ENCODE measurements at places on chromosomes 5 and 9.

DNA sequence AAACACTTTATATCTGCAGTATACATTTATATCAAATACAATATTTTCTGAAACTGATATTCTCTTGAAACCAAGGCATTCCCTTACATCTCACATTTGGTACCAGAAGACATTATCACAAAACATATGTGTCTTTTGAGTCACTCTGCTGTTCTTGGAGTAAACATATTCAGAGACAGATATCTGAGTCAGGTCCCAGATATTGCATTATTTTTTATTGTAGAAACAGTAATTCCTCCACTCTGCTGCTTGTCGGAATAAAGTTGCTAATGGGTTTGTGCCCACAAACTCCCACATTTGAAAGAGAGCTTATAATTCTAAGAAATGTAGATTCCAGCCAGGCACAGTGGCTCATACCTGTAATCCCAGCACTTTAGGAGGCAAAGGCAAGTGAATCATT lies 261.1 kb upstream of the DAPK1 start:
- no peak for DNase-seq

GRCh38 chr9:105881654-105882349 lies 187.5 kb downstream of the TMEM38B start:
- peak; percentile 76 for DNase-seq

GRCh38 chr5:168836603-168837231 lies 257.5 kb upstream of the PANK3 start:
- no peak for DNase-seq

- DNase-seq, result peak; percentile 52
Measured at GRCh38 chr5:131378721-131379541, 115.1 kb downstream of the CDC42SE2 start.

- DNase-seq, result no peak
Measured at GRCh38 chr5:153445875-153446579, 44.4 kb upstream of the GRIA1 start.

DNA sequence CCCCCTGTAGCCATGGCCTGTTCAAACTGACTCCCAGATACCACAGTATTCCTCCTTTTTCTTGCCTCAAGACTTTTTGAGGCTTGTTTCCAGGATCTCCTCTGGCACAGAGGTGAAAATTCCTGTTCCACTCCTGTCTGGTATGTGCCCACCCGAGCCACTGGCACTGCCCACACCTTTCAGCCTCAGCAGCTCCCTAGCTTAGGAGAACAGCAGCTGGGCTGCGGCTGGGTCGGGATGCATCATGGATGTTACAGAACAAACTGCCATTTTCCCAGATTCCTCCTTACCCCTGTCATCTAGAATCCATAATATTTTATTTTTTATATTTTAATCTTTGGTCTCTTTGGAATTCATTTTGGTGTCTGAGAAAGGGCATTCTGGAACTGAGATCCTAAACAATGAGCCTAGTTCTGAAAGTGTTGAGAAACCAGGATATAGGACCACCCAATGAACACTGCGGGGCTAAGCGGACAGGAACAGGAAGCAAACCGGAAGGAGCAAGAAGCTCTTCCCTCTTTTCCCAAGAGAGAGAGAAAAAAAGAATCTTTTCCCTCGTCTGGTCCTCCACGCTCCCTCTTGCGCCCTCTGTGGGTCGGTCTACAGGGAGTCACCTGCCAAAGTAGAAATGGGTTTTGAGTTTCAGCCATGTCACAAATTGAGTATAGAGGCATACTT lies 12.5 kb downstream of the OR2S2 start:
- peak; percentile 89 for DNase-seq

DNA sequence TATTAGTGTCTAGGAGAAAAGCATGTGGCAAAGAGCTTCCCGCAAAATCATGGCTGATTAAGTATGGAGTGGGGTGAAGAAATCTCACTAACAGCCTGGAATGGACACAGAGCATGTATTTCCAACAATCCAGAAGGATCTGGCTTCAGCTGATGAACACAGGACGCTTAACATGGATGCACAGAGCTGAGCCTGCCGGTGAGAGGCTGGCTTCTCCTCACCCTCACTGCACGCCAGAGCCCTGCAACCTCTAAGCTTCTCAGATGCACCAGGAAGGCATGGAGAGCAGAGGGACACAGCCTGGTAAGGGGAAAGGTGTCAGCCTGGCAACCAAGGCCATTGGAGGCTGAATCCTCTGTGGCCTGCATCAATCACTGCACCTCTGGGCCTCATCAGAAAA lies 298.5 kb downstream of the TRIM32 start:
- no peak for DNase-seq

DNA sequence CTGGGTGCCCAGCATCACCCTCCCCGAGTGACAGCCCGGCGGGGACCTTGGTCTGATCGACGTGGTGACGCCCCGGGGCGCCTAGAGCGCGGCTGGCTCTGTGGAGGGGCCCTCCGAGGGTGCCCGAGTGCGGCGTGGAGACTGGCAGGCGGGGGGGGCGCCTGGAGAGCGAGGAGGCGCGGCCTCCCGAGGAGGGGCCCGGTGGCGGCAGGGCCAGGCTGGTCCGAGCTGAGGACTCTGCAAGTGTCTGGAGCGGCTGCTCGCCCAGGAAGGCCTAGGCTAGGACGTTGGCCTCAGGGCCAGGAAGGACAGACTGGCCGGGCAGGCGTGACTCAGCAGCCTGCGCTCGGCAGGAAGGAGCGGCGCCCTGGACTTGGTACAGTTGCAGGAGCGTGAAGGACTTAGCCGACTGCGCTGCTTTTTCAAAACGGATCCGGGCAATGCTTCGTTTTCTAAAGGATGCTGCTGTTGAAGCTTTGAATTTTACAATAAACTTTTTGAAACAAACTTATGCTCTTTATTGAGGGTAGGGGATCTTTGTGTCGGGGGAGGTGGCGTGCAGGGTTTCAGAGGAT lies 1.3 kb downstream of the GADD45G start:
- DNase-seq, result peak; percentile 74

- DNase-seq, result no peak
Measured at GRCh38 chr5:59597690-59598546, 295.6 kb downstream of the PDE4D start.

DNA sequence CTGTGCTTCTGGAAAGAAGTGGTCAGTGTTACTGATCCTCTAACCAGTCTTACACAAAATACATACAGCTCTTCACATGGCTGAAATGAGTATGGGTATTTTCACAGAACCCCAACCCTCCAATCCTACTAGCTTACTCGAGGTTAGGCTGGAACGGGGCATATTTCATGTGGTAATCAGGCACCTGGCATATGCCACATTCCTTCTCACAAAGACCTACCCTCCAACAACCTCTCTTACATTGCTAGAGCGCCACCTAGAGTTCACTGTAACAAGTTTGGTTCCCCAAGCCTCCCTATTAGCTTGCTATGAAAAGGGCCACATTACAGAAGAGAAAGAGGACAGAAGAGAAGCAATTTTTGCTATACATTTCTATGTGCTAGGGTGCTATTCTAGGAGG lies 597.3 kb downstream of the PRELID2 start:
- peak; percentile 85 for DNase-seq

DNA sequence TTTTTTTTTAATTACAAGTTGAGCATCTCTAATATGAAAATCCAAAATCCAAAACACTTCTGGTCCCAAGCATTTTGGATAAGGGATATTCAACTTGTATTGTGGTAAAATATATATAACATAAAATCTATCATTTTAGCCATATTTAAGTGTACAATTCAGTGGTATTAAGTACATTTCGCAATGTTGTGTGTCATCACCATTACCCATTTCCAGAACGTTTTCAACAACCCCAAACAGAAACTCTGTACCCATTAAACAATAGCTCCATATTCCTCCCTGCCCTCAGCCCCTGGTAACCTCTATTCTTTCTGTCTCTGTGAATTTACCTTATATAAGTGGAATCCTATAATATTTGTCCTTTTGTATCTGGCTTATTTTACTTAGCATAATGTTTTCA lies 24.9 kb downstream of the TICAM2 start:
- DNase-seq, result no peak

- DNase-seq, result no peak
Measured at GRCh38 chr5:120236360-120236759, 227.7 kb upstream of the PRR16 start.

GRCh38 chr5:107300721-107301327 lies 369.9 kb downstream of the EFNA5 start:
- peak; percentile 24 for DNase-seq

DNA sequence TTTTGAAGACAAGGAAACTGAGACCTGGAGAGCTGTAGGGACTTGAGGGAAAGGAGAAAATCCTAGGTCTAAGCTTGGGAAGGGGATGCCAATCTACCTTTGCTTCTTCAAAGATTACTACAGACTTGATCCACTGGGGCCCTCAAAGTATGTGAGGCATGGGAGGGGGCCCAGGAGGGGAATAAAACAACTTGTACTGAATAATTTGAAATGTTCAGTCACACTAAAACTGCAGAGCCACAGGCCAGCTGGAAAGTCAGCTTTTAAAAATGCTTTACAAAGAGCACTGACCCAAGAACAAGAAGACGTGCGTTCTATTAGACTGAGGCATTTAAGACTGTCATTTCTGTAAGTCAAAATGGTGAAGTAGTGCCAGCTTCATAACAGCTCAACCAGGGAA lies 13.6 kb downstream of the IL33 start:
- DNase-seq, result no peak

DNA sequence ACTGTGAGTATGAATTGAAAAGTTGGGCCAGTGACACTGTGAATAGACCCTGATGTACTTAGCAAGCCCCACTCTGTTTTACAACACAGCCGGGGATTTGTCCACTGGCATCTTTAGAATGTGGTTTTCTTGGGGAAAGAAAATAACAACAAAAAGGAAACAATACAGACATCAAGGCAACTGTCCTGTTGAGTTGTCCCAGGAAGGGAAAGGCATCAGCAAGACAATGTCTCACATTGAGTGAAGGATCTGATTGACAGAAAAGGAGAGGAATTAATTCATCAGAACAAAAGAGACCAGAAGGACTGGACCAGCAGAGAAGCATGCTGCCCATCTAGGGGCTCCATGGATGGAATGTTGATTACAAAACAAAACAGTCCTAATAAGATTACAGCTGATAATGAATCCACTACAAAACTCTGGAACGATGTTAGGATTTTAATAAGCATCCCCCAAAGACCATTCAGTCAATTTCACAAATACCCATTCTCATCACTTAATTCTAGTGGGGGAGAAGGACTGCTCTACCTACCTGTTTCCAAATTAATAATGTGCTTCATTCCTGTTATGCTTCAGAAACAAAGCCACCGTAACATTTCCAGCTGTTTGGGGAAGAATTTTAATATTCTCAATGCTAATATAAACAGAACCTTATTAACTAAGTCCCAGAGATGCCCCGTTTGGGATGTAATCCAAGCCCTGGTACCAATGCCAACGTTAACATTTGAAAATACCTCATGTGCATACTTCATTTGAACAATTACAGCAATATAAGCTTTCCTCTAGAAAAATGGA lies 298.0 kb downstream of the SPOCK1 start:
- DNase-seq, result no peak

- no peak for DNase-seq
Measured at GRCh38 chr5:137672001-137672400, 63.9 kb downstream of the KLHL3 start.

- no peak for DNase-seq
Measured at GRCh38 chr9:74718709-74719108, 169.0 kb downstream of the TRPM6 start.

GRCh38 chr9:83724436-83724835 lies 16.7 kb upstream of the UBQLN1 start:
- DNase-seq, result no peak

DNA sequence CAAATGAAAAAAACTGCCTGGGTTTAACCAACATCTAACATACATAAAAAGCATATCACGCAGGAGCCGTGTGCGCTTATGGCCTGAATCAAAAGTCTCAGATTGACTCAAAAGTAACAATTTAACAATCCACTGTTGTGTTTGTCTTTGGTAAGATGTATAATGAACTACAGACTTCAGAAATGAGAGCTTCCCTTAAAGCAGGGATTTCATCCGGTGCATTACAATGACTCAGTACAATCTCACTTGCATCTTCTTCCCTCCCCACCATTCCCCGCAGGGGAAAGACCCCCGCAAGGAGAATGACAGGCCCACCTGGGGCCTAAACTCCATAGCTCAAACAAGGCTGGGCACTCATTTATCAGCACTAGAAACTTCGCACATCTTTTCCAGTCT lies 1.4 kb downstream of the ZFR start:
- peak; percentile 46 for DNase-seq

GRCh38 chr9:129558551-129559505 lies 62.1 kb downstream of the C9orf50 start:
- no peak for DNase-seq

DNA sequence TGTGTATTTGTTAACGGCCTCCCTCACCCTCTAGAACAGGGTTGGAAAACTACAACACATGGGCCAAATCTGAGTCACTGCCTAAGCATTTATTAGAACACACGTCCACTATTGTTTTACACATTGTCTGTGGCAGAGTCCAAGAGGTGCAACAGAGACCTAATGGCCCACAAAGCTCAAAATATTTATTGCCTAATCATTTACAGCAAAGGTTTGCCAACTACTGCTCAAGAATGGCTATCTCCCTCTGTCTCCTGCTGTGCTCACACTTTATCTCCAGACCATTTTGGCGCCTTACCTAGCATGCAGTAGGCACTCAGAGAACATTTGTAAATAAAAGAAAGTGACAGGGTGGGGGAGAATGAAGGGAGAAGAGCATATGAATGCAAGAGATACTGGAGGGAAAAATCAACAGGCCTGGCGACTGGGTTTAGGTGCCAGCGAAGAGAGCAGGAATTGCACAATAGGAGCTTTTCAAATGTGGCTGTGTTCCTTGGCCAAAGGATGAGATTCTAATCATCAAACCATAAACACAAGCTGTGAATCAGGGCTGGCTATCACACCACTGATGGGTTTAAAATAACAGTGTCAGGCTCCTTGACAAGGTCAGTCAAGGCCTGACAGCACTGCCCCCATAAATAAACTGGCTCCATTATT lies 80.3 kb downstream of the EPB41L4A start:
- peak; percentile 13 for DNase-seq

DNA sequence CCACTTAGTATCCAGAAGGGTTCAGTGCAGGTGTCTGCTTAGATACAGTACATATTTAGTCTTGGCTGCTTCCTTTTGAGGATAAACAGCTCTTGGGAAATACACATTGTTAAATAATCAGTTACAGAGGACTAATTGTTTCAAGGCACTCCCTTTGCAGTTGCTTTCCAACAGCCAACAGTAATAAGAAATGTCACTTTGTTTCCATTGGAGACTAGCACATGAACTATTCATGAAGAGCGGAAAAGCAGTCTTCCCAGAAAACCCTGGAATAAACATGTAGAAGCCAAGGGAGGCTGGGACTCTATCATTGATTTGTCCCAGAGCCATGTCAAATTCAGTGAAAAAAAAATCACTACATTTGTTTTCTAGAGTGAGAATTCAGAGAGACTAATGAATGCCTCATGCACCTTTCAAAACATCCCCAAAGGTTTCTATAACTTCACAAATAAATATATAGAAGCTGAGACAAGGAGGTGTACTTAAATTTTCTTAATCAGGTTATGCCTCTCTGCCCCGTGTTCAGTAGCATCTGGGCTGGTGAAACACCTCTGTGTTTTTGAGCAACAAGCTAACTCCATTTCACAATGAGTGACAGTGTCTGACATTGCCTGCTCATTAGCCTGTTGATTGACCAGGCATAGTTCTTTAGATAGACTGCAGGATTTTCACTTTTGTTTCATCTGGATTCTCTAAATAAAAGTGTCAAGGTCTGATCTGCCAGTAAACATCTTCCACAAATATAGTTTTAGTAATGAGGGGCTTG lies 271.5 kb downstream of the ARRDC3 start:
- no peak for DNase-seq

GRCh38 chr5:90054612-90055011 lies 354.9 kb downstream of the CETN3 start:
- DNase-seq, result peak; percentile 30

GRCh38 chr5:4348423-4348822 lies 752.8 kb downstream of the IRX1 start:
- DNase-seq, result no peak

Data from choroid plexus epithelial cell (primary cell).